ENCODE measurements at places on chromosomes 5 and 9.

- no peak for DNase-seq
These were observed 36.0 kb downstream of the GADD45G start for GRCh38 chr9:89640801-89641200.

GRCh38 chr9:89051421-89052025 lies 60.3 kb downstream of the S1PR3 start:
- DNase-seq: no peak

- DNase-seq: peak; percentile 40
These were observed 37.3 kb upstream of the ADRA1B start for GRCh38 chr5:159878988-159879471.

DNA sequence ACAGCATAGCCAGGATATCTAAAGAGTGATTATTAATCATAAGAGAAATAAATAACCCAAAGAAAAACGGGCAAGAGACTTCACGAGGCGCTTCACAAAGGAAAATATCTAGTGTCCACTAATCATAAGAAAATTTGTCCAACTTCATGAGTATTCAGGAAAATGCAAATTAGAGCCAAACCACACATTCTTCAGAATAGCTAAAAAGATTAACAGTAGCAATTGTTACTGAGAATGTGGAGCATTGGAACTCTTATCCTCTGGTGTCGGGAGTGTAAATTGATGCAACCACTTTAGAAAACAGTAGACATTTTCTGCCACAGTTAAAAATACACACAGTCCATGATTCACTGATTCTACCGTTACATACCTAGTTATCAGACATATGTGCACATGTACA lies 145.7 kb downstream of the CWC27 start:
- no peak for DNase-seq

- no peak for DNase-seq
These were observed 196.1 kb downstream of the PAPPA start for GRCh38 chr9:116349684-116350083.

GRCh38 chr5:124232515-124232914 lies 513.9 kb downstream of the ZNF608 start:
- no peak for DNase-seq

GRCh38 chr5:68464424-68464823 lies 248.9 kb downstream of the PIK3R1 start:
- peak; percentile 75 for DNase-seq

DNA sequence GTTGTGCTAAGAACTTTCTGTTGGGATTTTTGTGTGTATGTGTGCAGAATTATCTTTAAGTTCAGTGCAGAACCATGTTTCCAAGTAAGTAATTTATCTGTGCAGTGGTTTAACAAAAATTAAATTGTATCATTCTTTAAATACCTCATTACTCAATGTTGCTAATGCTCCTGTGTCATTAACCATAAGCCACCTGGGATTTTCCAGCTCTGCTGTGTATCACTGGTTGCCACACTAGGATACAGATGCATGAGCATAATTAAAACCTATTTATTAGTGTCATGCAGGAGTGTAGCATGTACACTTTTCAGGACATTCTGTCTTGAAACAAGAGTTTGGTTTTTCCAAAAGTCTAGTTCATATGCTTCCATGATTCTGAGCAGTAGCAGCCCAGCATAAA lies 120.4 kb upstream of the PTGER4 start:
- no peak for DNase-seq

Data from kidney glomerular epithelial cell (primary cell).